Activated CD4-positive, alpha-beta T cell treated with anti-CD3 and anti-CD28 coated beads, Interleukin-2, amount 10 ng/mL, durations not matched to agents 7 days and 5 days (primary cell): ENCODE measurements at places on chromosomes 12 and 14. TPM values are rescaled to one million over a fixed set of nuclear protein-coding genes. Genes with fewer than 3 reads are reported as not detected.
A peak's percentile ranks its signal among the peaks of the same experiment; 100 is the strongest.

GRCh38 chr14:59751578-59751977, 119.0 kb downstream of the RTN1 start:
- DNase-seq: no peak

DNA sequence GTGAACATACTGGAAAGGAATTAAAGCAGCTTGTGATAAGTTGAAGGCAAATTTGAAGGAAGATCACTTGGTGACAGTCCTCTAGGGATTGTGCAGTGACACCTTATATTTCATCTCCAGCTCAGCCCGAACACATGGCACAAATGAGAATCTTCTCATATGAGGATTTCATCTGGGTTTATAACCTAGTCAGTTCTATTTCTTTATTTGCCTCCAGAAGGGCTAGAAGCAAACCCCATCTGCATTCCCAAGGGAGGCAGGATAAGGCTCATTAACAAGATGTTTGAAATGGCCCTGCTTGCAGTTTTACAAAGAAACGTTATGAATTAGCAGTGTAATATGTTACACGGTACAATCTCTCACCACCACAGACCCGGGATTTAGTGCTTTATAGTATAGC, 90.7 kb upstream of the KRR1 start:
- DNase-seq: no peak

- DNase-seq: no peak
Observed at GRCh38 chr12:6288235-6288634, 22.2 kb upstream of the PLEKHG6 start.

The RPL10L gene
- total RNA-seq: not detected

GRCh38 chr12:67069451-67070306, 199.5 kb upstream of the CAND1 start:
- peak; percentile 44 for DNase-seq

DNA sequence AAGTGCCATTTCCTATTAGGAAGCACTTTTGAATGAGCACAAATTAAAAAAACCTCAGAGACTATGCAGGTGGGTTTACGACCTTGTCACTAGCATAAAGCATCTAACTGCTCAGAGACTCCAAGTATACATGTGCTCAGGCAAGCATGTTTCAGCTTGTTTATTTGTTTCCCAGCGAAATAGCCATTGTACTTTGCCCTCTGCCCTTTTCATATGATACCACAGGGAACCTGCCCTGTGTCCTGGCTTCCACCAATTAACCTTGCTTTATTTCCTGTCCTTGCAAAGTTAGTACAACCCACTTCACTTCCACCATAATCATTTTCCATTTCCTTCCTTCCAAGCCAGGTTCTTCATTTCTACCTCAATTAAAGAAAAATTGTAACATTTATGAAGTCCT, 194.9 kb downstream of the DUSP6 start:
- DNase-seq: no peak

- peak; percentile 67 for DNase-seq
Observed at GRCh38 chr12:59597385-59597781, 1.6 kb downstream of the SLC16A7 start.

GRCh38 chr12:87853448-87854003, 175.7 kb downstream of the C12orf50 start:
- no peak for DNase-seq

GRCh38 chr14:93156693-93157369, 27.9 kb downstream of the MOAP1 start:
- DNase-seq: no peak

DNA sequence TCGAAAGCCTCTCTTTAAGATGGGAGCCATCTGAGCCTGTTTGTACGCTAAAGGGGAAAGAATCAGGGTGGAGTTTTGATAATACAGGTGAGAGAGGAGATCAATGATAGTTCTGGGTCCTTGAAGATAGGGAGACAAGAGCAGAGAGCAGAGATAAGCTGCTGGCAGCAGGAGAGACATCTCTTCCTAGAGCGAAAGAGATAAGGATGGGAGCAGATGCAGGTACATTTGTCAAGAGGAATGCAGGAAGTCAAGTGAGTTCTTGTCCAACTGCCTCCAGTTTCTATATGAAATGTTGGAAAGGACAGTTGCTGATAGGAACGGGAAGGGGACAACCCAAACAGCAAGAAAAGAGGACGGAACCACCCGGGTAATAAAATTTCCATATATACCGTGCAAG, 24.7 kb upstream of the HIF1A start:
- no peak for DNase-seq

The DAO gene
- total RNA-seq: not detected

DNA sequence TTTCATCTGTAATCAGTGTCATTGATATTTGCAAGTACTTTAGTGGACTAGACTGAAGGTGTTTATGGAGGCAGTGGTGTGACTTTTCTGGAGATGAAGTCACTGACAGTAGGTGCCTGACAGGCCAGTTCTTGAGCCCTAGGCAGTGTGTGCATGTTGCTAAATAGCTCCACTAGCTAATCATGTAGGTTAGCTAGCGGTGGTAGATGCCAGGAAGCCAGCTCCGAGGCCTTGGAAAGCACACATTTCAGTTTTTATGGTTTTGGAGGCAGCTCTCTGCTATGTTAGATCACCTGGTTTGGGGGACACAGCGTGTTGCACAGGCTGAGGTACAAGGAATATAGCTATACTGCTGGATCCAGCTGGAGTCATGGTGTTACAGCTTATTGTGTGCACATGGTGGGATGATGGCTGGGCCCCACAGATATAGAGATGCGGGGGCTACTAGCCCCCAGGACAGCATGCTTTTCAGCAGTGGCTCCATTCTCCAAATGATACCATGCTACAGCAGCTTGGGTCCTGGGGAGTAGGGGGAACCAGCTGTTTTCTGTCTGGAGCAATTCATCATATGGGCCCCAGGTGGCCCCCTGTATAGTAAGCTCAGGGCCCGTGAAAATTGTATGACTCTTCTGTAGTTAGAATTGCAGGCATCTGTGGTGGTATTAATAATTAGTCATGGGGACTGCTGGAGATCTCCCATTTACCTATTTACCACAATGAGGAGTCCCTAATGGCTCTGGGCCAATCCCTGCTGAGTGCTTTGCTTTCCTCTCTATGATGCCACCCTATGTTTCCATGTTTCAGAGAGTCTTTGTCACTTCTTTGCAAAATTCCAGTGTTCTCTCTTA, 367.2 kb upstream of the LMO3 start:
- DNase-seq: no peak
